ENCODE measurements at places on chromosomes 2 and 18.
A peak's percentile ranks its signal among the peaks of the same experiment; 100 is the strongest.

DNA sequence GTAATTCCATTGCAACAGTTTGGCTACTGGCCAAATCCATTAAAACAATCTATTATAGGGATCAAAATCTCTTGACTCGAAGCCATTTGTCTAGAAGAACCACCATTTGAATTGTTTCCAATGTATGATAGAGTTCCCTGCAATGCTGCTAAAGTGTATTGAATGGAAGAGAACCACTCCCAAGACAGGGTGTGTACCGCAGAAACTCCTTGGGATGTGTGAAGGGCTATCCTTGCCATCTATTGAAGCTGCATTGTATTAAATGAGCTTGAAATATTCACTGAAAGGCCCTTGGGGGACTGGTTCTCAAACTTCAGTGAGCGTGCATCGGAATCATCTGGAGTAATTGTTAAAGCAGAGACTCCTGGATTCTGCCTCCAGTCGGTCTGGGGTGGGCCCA is 260.4 kb upstream of the MEIS1 start:
- no peak for DNase-seq

- DNase-seq = no peak
Measured at GRCh38 chr2:54510916-54511315, 54.8 kb downstream of the SPTBN1 start.

DNA sequence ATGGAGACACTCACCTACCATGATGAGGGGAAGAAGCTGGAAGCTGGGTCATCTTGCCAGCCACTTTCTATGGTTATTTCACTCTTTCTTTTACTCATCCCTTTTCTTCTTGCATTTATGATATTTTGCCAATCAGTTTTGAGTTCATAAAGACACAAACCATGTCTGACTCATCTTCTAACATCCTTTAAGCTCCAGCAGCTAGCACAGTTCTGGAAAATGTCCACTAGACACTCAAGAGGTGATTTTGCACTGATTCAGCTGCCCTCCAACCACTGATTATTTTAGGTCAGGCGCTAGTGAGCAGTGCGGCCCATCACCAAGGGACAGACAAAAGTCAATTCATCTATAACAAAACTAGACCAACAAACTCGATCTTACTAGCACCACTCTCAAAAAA is 537.1 kb upstream of the ID2 start:
- DNase-seq = no peak

GRCh38 chr2:54589340-54590215 is 133.5 kb downstream of the SPTBN1 start:
- DNase-seq = no peak

- no peak for DNase-seq
Measured at GRCh38 chr18:8286303-8286702, 322.9 kb upstream of the RAB12 start.

DNA sequence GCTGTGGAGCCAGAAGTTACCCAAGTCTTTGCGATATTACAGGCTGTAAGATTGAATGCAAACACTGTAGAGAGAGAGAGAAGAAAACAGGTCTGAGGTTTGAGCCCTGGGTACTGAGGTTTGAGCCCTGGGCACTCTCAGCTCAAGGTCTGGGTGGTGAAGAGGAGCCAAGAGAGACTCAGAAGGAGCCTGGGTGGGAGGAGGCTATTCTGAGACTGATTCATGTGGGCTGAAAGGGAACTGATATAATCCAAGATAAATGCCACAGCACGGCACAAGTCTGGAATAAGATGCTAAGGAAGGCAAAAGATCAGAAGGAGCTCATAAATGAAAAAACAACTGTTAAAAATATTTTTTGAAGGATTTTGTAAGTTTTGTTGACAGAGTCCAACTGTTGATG is 407.6 kb upstream of the HS6ST1 start:
- no peak for DNase-seq

- no peak for DNase-seq
Measured at GRCh38 chr18:57353137-57353939, 981 bp downstream of the ST8SIA3 start.

DNA sequence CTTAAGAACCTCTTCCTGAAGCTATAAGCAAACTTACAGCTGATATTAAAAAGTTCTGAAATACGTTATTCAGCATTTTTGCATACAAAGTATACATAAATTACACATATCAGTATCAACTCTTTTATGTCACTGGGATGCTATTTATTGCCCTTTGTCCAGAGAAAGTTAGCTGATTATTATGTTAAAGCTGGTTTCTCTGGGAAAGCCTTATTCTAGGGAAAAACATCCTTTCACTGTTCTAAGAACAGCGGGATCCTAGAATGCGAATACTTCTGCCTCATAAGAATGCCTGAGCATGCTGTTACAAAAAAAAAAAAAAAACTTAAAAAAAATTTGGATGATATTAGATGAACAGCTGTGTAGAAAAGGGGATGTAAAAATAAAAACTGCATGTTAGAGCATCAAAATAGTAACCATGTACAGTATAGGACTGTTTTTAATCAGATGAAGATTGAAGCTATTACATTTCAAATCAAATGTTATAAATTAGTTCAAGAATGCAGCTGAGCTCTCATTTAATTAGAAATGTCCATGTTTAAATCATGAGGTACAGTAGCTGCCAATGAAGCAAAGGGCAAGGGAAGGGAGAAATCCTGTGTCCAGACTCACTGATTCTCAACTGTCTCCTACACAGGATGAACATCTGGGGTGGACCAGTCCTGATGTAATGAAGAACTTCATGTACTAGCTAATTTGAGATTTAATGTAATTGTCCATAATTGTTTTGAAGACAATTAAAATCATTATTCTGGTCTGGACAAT is 8.2 kb downstream of the FTCDNL1 start:
- no peak for DNase-seq

- DNase-seq = peak; percentile 8
Measured at GRCh38 chr2:191758518-191759507, 80.9 kb downstream of the NABP1 start.

DNA sequence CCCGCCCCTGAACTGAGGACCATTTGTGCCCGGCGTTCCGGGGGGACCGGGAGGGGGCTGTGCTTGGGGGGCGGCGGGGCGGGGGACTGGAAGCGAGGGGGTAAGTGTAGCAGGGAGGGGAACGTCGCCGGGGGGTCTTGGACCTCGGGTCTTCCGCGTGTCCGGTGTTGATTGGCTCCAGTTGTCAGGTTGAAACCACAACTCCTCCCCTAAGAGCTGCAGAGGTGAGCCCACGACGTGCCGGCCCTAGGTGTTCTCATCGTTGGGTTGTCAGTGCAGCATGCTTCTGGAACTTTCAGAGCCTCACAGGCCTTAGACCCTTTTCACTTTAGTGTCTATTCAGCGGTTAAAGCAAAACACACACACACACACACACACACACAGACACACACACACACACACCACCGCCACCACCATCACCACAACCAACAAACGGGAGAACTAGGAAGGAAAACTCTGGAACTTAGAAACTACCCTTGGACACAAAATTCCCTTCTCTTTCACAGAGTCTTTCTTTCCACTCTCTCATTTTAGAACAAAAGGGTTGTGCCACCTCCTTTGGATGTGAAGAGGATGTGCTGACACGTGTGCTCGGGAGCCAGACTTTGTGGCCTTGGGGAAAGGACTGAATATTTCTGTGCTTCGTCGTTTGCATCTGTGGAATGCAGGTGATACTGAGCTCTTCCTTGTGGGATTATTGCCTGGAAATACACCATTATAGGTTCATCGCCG is 6.7 kb upstream of the DLX2 start:
- DNase-seq = no peak

GRCh38 chr2:55159037-55159651 is 72.9 kb downstream of the CLHC1 start:
- no peak for DNase-seq

GRCh38 chr2:195716466-195716865 is 59.4 kb downstream of the SLC39A10 start:
- no peak for DNase-seq

- DNase-seq = no peak
Measured at GRCh38 chr18:72652990-72653593, 109.0 kb upstream of the CBLN2 start.

DNA sequence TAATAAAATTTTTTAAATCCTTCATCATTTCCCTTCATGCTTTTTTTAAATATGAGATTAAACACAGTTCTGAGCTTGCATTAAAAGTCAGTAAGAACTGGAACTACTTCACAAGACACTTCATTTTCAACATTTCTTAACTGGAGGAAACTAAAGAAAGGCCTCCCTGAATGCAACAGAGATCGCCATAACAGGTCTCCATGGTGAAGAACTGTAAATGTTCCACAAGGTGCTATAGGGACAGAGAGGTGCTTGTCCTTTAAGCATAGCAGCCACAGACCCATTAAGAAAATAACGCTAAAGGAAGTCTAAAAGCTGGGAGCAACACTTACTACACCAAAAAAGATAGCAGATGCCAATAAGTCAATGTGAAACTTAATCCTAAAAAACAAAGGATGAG is 8.5 kb downstream of the STAM2 start:
- no peak for DNase-seq

DNA sequence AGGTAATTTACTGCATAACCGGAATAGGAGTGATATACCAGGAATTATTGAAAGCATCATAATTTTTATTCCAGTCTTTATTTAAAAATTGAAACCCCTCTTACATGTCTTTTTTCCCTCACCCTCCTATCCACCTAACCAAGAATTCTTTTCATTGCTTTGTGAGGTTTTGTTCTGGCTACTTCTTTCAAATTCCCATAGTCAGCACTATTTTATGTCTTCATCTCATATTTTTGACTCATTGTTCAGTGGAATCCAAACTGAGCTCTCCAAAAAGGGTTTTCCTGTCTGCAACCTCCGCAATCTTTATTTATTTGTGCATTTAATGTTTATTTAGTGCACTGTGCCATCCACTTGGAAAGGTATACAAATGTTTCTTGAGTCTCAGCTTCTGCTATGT is 128.5 kb downstream of the DOK6 start:
- no peak for DNase-seq

- no peak for DNase-seq
Measured at GRCh38 chr2:33129263-33130053, 182.7 kb downstream of the LTBP1 start.

GRCh38 chr2:108833219-108833618 is 46.6 kb downstream of the CCDC138 start:
- no peak for DNase-seq

DNA sequence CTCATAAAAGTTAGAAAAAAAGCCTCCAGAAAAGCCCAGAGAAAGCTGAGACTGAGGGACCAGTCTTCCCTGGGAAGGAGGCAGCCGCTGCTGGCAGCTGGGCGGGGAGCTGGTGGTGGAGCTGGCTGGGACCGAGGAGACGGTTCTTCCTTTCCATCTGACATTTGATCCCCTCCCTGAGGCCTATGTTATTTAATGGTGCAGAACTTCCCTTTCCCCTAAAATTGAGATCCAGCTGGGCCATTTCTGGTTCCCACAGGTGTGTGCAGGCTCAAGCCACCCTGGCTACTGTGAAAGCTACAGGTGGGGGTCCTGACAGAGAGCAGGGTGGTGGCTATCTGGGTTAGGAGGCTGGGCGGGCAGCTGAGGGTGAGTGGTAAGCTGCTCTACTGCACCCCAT is 81.5 kb upstream of the FZD7 start:
- no peak for DNase-seq

GRCh38 chr2:118604811-118605210 is 242.6 kb downstream of the EN1 start:
- no peak for DNase-seq

GRCh38 chr18:23351521-23351920 is 101.6 kb upstream of the RIOK3 start:
- DNase-seq = no peak

GRCh38 chr2:136060416-136060815 is 57.5 kb downstream of the CXCR4 start:
- DNase-seq = no peak

DNA sequence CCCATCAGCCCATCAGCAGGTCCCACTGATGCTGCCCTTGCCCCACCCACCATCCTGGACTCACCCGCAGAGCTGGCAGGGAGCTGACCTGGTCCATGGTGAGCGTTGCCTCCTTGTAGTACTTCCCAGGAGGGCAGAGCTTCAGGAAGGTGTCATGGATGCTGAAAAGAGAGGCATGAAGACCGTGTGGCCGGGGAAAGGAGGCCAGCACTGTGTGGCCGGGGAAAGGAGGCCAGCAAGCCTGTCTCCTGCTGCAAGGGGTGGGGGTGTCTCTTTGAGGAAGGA is 11.9 kb downstream of the CIB4 start:
- no peak for DNase-seq

DNA sequence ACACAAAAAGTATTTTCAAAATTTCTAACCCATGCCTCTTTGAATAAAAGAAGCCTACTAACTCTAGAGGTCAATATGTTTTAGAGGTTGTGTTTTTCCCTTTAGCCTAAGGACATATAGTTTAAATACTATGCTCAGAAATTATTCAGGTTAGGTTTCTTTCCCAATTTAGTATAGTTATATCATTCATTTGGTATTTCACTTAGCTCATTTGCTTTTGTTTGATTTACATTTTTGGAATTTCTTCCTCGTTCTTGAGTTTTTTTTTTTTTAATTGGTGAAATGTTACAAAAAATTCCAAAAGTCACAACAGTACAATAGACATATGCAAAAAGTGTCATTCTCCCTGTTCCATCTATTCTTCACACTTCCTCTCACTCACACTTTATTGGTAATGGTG is 371.3 kb upstream of the TNP1 start:
- DNase-seq = no peak

DNA sequence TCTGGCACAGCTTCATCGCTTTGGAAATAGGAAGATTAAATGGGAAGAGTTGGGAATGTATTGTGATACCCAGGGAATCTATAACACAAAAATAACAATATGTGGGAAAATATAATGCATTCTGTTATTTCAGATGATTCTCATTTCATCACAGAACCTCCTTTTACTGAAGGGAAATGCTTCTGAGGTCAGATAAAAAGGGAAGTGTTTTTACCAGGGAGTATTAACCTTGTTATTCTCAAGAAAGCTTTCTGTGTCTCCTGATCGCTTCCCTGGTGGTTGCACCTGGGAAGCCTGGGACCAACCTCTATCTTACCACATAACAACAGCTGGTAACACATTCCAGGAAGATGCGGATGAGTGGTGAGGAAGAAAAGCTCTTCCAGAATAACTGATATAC is 47.2 kb downstream of the SCG2 start:
- no peak for DNase-seq

- DNase-seq = no peak
Measured at GRCh38 chr2:30912056-30912455, 104.8 kb upstream of the CAPN13 start.

DNA sequence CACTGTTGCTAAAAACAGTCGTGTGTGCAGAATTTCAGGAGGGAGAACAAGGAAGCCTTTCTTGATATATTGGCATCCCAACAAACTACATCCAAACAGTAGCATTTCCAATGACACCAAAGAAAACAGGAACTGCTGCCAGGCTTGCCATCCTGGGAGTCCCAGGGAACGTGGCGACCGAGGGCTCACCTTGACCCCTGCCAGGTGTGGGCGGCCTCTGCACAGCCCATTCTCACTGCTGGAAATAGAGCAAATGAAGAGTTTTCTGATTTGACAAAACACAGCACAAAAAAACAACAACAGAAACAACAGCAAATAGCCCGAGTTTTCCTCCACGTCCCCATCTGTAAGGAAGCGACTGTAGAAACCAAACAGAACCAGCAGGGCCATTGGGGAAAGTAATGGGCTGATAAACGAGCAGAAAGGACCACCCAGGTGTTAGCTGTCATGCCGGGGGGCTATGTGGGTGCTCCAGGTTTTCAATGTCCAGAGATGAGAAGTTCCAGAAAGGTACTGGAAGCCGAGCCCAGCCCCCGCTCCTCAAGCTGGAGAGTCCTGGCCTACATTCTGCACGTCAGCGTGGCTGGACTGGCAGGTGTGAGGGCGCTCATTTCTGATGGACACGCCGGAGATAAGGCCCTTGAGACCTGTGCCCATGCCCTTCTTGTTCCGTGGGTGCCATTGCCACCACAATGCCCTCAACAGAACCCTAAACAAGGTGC is 80.8 kb downstream of the TWIST2 start:
- no peak for DNase-seq

Measured in activated CD8-positive, alpha-beta memory T cell treated with anti-CD3 and anti-CD28 coated beads for 48 hours (primary cell).